Right renal pelvis (tissue), 4 donors: ENCODE measurements at places on chromosomes 3 and 15. TPM values are rescaled to one million over a fixed set of nuclear protein-coding genes. Genes with fewer than 3 reads are reported as not detected.

Gene CFAP20DC
- polyA plus RNA-seq, result 4.8 TPM

DNA sequence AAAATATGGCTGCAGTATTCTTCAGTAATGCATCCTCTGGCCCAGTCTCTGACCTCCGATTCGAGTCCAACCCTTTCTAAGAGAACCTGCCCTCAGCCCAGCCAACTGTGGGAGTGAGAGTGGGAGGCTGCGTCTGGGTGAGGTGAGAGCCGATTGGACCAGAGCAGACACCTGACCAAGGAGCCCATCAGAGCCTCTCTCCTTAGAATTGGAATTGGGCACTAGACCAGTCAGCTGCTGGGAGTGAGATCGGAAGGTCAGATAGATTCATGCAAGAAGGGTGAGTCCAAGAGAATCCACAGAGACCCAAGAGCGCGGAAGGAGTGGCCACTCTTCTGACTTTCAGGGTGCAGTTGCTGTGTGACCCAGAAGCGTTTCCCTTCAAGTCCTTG lies 10.2 kb downstream of the RASL12 start:
- no peak for DNase-seq

GRCh38 chr15:66750609-66751008 lies 48.6 kb downstream of the SMAD6 start:
- DNase-seq, result no peak

Gene ESYT3
- polyA plus RNA-seq, result 1.1 TPM

Gene TNFSF10
- 72.0 TPM for polyA plus RNA-seq

- no peak for DNase-seq
Measured at GRCh38 chr3:48436855-48437254, 3.1 kb downstream of the CCDC51 start.

Gene GOLGA6A
- polyA plus RNA-seq, result 0.09 TPM

GRCh38 chr3:94303897-94304296 lies 241.0 kb downstream of the NSUN3 start:
- DNase-seq, result no peak

GRCh38 chr3:78858910-78859309 lies 908.9 kb downstream of the ROBO1 start:
- DNase-seq, result no peak

GRCh38 chr15:91689377-91689776 lies 164.1 kb upstream of the SLCO3A1 start:
- DNase-seq, result no peak

DNA sequence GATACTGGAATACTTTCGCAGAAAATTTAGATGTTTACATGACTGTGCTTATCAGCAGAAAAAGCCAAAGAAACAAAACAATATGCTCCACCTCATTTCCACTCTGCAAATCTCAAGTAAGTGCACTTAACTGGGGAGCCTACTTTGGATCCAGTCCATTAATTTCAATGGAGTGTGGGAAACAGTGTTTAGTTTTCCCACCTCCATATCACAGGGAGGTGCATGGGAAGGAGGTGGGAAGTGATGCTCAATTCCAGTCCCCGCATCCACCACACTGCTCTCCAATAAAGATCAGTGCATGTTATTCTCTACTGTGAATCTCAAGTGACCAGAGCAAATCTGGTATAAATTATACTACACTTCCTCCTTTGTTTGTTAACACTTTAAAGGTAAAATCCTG lies 2.9 kb downstream of the NEDD4 start:
- DNase-seq, result no peak

- DNase-seq, result no peak
Measured at GRCh38 chr3:69712933-69713332, 26.3 kb upstream of the MITF start.

- peak; percentile 40 for DNase-seq
Measured at GRCh38 chr3:13655061-13655913, 106.4 kb downstream of the FBLN2 start.

- DNase-seq, result no peak
Measured at GRCh38 chr15:91625506-91625905, 228.0 kb upstream of the SLCO3A1 start.

DNA sequence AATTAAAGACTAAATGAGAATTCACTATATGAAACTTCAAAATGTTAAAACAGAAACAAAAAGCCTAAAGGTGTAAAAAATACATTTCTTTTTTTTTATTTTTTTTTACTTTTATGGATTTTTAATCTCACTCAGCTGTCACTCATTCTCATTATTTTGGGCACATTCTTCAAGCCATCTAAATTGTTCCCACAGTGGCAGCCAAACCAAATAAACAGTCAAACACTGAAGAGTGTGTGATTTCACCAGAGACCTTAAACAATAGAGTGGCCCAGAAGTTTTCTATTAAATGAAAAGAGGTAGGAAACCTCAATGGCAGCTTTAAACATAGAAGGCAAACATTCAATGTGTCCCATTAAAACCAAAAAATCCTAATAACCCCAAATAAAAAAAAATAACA lies 616.1 kb downstream of the OTOL1 start:
- DNase-seq, result no peak

DNA sequence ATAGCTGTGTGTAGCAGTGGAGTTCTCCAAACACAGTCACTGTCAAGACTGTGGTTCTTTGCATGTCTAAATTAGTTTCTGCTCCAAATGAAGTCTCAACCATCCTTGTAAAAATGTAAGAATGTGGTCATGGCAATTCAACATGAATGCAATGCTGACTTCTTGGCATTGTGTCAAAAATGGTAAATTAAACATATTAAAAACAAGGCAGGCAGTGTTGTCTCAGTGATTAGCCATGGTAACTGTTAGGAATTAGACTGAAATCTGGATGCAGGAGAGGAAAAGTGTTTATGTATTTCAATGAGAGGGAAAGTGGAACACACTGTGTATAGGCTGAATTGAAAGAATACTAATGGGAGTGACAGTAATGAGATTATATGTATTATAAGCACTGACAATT lies 597.2 kb downstream of the EDEM1 start:
- no peak for DNase-seq

DNA sequence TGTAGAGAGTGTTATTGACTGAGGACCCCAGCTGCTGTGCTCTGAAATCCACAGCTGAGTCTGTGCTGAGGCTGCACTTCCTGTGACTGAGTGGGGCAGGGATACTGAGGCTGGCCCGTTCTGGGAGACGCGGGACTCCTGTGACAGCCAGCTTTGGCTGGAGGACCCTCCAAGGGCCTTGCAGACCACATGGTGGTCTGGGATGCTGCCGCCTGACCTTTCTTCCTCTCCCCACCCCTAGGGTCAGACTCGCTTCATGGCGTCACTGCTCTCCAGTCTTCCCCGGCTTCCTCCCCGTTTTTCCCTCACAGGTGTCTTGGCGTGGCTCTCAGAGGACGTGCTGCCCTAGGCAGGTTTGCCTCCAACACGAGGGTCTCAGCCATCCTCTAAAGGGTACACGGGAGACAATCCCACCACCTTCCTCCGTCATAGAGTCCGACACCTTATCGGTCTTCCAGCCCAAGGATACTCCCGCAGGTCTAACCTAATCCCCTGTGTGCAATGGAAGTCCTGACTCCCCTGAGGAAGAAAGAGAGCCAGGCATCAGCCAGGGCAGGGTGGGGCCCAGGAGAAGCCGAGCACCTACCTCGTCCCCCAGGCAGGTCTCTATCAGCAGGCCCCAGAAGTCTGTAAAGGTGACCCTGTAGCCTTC lies 19.9 kb upstream of the EHD4 start:
- no peak for DNase-seq

DNA sequence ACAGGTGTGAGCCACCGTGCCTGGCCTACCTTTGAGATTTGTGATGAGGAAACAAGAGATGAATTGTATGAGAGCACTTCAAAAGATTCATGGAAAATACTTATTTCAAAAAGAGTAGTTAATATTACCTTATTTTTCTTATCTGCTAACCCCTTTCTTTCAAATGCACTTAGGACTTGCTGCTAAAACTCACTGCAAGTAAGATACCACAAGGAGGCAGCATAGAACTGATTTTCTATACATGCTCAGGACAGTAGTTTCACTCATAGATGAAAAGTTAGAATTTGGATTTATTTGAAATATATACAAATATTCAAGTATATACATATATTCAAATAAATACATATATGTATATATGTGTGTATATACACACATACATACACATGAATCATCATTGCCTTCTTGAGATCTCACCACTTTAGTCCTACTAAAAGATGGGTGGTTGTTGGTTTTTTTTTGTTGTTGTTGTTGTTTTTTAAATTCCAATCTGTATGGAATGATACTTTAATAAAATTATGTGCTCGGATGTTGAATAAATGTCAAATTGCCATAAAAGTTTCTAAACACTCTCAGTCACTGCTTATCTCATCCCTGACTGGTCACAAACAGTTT lies 2.4 kb downstream of the CCNDBP1 start:
- DNase-seq, result no peak

- DNase-seq, result no peak
Measured at GRCh38 chr3:45545476-45545875, 49.1 kb upstream of the LIMD1 start.

Gene CMTM8
- 13.1 TPM for polyA plus RNA-seq

- DNase-seq, result no peak
Measured at GRCh38 chr3:62131620-62132019, 241.7 kb downstream of the FEZF2 start.

Gene TLR9
- polyA plus RNA-seq, result 0.16 TPM

DNA sequence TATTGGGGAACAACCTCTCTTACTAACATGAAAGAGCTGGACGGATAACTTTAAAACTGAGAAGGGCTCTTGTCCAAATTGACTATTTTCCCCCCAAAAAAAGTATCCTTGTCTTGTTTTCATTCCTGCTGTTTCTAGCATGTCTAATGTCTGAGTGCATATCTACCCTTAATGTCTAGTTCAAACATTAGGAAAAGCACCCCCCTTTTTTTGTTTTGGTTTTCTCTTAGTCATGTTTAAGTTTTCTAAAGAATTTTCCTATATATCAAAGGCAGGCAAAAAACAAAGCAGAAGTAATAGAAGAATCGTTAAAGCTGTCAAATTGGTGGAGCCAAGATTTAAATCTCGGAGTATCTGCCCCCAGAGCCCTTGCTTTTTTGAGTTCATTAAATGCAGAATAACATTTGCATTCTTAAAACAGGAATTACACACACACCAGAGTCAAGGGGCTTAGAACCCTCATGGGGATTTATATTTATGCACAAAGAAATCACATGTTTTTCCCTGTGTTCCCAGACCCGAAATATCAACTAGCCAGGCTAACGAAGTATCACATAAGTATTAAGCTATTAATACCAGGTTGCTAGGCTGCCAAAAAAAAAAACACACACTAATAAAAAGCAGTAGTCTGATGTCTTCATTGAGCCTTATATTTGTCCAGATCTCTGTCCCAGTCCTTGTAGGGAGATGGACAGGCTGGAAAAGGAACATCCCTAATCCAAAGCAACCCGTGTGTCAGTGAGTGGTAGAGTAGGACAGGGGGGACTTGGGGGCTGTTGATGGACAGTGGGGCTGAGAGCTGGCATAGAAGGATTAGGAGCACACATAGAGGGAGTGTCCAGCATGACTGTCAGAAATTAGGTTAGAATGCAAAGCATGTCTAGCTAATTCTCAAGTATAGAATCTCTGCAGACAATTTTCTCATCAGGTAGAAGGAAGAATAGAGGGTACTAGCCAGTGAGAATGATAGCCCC lies 103.6 kb upstream of the BFSP2 start:
- DNase-seq, result peak; percentile 4

Gene SLC51B
- 11.1 TPM for polyA plus RNA-seq

Gene MESP2
- polyA plus RNA-seq, result 0.53 TPM

DNA sequence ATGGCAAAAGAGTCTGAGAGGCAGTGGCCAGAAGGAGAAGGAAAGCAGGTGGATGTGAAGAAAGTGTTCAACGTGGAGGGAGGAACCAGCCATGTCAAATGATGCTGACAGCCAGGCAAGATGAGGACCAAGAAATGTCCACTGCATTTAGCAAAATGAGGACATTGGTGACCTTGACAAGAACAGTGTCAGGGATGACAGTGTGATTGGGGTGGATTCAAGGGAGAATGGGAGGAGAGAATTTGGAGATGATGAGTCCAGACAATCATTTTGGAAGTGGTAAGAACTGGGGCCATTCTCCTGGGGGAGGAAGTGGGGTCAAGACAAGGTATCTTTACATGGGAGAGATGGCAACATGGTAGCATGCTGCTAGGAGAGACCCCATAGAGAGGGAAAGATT lies 47.4 kb downstream of the CPN2 start:
- no peak for DNase-seq

DNA sequence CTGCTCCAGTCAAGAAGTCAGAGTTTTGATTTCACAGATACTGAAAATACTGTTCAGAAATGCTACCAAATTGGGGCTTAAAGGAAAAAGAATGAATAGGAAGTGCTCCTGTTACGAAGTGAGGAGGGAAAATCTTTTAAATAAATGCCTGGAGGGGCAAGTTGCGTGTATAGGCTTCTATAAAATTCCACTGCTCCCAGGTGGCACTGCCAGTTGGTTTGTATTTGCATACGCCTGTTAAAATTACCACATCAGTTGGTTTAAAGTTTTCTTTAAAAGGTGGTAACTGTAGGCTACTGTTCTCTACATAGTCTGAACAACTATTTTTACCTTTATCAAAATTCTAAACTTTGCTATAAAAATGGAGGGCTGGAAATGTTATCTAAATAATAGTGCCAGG lies 123.5 kb downstream of the DLG1 start:
- no peak for DNase-seq

Gene CDHR4
- polyA plus RNA-seq, result not detected

- no peak for DNase-seq
Measured at GRCh38 chr3:136141891-136142290, 54.2 kb downstream of the MSL2 start.

GRCh38 chr3:53890726-53891475 lies 758 bp downstream of the SELENOK start:
- no peak for DNase-seq

- no peak for DNase-seq
Measured at GRCh38 chr15:88256279-88257230, at the start of gene NTRK3. Gene NTRK3, minus strand, starts transcription at chr15:88256739. Its CDS starts 586 bp downstream, at chr15:88256153.

DNA sequence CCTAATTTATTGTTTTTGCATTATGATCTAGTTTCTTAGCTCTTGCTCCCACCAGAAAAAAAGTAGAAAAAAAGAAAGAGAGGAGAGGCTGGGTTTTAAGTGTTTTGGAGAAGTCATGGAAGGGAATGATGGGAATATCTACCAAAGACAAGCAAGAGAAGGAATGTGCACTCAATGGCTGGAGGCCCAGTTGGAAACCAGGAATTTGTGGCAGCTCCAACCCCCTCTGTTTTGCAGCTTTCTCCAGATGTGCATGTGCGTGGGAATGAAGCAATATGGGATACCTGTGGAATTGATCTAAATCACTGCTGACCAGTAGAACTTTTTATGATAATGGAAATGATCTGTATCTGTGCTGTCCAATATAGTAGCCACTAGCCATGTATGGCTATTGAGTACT lies 27.1 kb downstream of the EIF2AK4 start:
- no peak for DNase-seq

Gene PAK6
- 6.5 TPM for polyA plus RNA-seq
